Epithelial cell of esophagus (primary cell): ENCODE measurements at places on chromosomes 7 and 10.

DNA sequence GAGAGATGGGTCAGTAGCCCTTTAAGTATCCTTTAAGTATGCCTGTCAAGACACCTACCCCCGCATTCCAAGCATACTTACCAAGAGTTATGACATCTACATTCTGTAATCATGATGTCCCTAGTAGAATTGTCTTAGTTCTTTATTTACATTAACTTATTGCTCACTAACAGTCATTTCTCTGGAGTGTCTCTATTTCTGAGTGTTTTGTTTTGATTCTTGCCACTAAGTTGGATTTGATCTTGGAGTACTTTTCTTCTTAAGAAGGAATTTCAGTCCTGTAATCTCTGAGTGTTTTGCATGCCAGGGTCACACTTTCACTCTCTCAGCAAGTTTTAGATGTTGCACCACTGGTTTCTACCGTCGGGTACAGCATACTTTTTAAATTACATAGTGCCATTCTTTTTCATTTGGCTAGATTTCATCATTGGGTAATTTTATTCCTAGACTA is 1053.9 kb downstream of the KCNMA1 start:
- DNase-seq = peak; percentile 91

GRCh38 chr10:8017277-8017676 is 37.2 kb upstream of the GATA3 start:
- DNase-seq = no peak

GRCh38 chr10:93342921-93343320 is 139.2 kb downstream of the MYOF start:
- DNase-seq = no peak

- peak; percentile 23 for DNase-seq
Measured at GRCh38 chr7:33339074-33339790, 209.9 kb downstream of the BBS9 start.

DNA sequence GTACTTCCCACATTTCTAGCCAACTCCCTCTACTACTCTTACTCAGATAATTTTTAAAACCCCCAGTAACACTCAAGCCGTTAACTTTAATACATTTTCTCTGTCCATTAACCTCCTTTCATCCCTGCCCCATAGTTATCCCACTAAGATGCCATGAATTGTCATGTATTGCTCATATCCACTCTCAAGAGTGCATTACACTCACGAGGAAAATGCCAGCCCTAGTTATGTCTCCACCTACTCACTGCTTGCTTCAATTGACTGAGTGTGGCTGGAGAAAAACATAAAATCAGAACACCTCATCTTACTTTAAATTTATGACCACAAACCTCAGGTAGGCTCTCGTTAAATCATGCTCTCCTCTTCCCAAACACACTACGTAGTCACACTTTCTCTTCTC is 324.1 kb upstream of the NPSR1 start:
- DNase-seq = no peak

- DNase-seq = no peak
Measured at GRCh38 chr7:129469930-129470329, 32.4 kb upstream of the SMKR1 start.

DNA sequence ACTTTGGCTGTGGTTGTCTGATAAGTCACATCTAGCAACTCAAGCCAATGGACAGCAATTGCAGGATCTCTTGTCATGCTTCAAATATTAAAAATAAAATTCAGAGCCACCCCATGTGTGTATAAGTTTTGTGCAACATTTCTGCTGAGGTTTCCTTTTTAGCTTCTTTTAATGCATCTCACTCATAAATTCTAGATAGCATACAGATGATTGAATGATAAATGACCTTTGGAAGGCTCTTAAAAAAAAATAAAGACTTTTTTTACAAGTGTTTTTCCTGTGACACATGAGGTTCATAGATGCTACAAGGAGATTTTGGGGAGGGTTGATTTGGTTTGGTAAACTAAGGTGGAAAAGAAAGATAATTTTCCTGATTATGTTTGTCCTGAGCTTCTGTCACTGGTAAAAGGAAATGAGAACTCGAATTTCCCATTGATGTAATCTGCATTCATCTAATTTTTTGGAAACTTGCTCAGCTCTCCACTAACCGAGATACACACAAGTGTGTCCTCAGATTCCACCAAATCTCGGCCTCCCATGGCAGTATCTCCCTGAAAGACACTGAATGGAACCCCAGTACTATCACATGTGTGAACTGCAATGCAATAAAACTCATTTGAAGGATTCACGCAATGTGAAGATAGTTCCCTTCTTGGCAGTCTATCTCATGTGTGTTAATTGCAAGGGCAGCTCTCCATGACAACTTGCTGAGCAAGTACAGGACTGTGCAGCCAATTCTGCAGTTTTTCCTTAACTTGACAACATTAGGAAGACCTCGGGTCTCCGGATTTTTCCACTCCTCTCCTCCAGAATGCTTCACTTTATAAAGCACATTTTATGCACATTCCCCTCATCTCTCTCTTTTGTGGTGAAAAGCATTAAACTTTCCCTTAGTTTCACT is 185.4 kb upstream of the PFKP start:
- DNase-seq = no peak

GRCh38 chr10:73762915-73763314 is 18.7 kb downstream of the SEC24C start:
- DNase-seq = peak; percentile 88
